AG04450 (cell line): ENCODE measurements at places on chromosomes 5 and 9.

- no peak for DNase-seq
Observed at GRCh38 chr5:98031926-98032325, 741.5 kb upstream of the RGMB start.

GRCh38 chr5:158456756-158457155 is 597.8 kb upstream of the CLINT1 start:
- peak; percentile 66 for DNase-seq

DNA sequence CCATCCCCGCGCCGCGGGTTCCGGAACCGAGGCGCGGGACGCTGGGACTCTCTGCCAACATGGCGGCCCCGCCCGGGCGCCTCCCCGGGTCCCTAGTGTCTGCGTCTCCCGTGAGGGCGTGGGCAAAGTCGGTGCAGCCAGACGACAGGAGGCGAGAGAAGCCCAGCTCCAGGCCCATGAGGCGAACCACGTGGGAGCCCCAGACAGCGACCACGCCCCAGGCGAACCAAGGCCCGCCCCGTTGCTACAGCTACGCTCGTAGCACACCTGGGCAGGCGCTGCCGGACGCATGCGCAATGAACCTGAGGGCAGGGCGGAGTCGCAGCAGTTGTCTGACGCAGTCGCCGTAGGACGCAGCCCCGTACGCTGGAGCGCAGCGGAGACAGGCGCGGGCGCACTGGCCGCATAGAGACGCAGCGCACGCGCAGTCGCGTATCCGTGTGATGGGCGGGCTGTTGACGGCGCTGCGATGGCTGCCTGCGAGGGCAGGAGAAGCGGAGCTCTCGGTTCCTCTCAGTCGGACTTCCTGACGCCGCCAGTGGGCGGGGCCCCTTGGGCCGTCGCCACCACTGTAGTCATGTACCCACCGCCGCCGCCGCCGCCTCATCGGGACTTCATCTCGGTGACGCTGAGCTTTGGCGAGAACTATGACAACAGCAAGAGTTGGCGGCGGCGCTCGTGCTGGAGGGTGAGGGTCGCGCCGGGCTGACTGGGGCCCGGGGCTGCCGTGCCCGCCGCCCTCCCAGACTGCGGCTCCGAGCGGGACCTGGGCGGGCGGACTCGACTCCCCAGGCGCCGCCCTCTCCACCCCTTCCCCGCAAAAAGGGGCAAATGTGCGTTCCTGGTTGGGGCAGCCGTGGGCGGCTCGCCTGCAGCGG is at the start of gene MAN1B1:
MAN1B1 (plus strand) TSS at position 455 of the 878 bp plus-strand sequence; CDS start at position 470, 15 bp downstream.
- peak; percentile 97 for DNase-seq

DNA sequence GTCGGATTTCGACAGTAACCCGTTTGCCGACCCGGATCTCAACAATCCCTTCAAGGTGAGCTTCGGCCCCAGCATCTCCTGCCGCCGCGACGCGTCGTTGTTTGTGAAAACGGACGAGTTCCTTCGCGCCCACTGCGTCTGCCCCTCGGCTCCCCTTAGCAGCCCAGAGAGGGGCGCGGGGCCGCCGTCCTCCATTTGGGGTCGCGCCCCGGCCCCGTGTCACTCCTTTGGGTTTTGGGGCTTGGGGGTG is 182 bp downstream of the SCAMP1 start:
- no peak for DNase-seq

DNA sequence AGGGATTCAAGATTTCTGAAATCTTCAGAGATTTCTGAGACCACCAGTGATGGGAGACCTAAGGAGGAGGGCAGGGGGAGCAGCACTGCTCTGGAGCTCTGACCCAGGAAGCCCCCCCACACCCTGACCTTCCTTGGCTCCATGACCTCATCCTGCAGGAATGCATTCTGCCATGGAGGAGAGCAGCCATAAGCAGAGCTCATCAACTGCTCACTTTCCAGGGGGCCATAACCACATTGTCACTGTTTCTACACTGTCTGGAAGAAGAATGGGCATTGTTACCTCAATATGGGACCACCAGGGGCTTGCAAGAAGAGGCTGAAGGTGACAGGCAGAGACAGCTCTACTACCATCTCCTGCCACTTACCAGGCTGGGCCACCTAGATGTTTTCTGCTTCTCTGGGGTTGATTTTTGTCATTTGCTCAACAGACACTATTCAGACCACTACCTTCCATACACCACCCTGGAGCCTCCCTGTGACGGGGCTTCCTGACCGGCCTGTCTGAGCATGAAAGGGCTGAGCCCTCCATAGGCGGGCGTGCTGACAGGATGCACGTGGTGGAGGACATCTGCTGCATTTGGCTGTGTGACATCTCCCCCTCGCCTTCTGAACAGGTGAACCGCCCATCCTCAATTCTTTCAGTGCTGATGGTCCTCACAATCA is 2.3 kb upstream of the TSC1 start:
- no peak for DNase-seq

- no peak for DNase-seq
Observed at GRCh38 chr5:106314221-106314824, 1356.4 kb downstream of the EFNA5 start.

DNA sequence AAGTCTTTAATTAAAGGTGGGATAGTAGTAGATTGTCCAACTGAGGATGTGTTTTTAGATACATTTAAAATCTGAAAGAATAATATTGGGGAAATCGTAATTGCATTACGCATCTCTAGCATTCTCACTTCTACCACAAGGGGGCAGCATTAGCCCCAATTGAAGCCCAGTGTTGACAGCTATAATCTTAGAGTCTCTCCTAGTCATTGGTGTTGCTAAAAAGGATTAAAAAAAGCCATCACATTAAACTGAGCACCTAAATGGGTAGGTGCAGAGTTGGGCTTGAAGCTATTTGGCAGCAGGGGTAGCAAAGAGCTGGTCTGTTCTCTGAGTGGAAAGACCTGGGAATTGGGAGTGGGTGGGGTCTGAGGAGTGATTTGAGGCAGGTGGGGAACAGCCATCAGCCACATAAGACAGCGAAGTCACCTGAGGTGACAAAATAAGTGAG is 177.2 kb downstream of the OSTF1 start:
- no peak for DNase-seq

GRCh38 chr5:117792476-117792875 is 1195.9 kb downstream of the DTWD2 start:
- DNase-seq: no peak

GRCh38 chr5:149679876-149680809 is 50.0 kb upstream of the PPARGC1B start:
- DNase-seq: no peak

DNA sequence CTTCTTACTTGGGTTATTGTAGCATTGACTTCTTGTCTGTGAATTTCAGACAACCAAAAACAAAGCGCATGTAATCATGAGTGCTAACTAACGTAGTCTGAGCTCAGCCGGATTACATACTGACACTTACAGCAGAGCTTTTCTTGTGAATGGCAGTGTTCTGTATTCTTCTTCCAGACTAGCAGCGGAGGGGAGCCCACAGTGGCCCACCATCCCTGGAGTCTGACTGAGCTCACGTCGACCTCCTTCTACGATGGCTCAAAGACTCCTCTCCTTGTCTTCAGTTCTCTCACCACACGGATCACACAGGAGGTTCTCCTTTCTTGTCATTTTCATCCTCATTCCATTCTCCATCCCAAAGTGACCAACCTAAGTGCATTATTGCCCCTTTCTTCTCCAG is 211.4 kb downstream of the CHSY3 start:
- no peak for DNase-seq

GRCh38 chr5:159877016-159877415 is 39.3 kb upstream of the ADRA1B start:
- DNase-seq: no peak

GRCh38 chr9:27766073-27766835 is 193.0 kb upstream of the C9orf72 start:
- no peak for DNase-seq

GRCh38 chr5:115544043-115544435 is 536 bp downstream of the FEM1C start:
- DNase-seq: no peak

DNA sequence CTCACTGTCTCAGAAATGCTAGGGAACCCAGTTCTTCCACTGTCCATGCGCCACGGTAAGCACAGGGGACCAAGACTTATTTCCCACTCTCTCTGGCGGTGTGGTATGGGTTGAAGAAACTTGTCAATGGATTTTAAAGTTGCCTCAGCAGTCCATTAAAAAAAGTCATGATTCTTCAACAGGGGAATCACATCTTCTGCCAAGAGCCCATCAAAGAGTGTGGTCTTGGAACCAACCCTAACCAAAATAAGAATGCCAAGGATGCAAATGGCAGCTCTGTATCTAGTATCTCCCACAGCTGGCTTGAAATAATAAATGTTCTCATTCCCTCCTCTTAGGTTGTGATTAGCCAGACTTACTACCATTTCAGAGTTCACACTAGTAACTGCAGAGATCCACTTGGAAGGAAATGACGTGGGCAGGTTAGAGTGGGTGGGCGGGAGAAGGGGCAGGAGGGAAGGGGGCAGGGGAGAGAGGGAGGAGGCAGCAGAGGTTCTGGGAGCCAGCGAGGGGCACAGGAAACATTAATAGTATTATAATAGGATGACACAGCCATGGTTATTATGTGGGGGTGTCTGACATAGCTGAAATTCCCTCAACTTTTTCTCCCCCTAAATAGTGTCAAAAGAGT is 17.6 kb downstream of the PTCH1 start:
- no peak for DNase-seq

DNA sequence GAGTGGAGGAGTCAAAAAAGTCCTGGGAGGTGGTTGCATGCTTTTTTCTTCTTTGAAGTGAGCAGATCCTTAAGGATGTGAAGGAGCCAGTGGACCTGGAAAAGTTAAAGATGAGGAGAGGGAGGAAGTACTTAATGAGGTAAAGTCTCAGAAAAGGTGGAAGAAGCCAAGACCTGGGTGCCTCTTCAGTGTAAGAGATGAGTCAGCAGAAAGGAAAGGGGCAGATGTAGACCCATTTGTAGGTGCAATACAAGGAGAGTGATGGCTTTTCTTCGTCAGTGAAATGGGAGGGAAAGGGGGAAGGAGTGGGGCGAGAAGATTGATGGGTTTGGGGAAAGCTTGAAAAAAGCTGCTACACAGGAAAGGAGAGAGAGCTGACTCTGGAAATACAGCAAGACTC is 82.9 kb downstream of the ANGPTL2 start:
- DNase-seq: no peak

- DNase-seq: no peak
Observed at GRCh38 chr9:72909428-72909827, 43.4 kb downstream of the ALDH1A1 start.

- DNase-seq: no peak
Observed at GRCh38 chr9:75993434-75993833, 103.0 kb downstream of the PCSK5 start.

- no peak for DNase-seq
Observed at GRCh38 chr9:114058688-114059046, 19.4 kb downstream of the AMBP start.

- DNase-seq: no peak
Observed at GRCh38 chr9:132514821-132515220, 67.6 kb upstream of the BARHL1 start.

GRCh38 chr5:66553368-66553912 is 42.8 kb upstream of the MAST4 start:
- no peak for DNase-seq

DNA sequence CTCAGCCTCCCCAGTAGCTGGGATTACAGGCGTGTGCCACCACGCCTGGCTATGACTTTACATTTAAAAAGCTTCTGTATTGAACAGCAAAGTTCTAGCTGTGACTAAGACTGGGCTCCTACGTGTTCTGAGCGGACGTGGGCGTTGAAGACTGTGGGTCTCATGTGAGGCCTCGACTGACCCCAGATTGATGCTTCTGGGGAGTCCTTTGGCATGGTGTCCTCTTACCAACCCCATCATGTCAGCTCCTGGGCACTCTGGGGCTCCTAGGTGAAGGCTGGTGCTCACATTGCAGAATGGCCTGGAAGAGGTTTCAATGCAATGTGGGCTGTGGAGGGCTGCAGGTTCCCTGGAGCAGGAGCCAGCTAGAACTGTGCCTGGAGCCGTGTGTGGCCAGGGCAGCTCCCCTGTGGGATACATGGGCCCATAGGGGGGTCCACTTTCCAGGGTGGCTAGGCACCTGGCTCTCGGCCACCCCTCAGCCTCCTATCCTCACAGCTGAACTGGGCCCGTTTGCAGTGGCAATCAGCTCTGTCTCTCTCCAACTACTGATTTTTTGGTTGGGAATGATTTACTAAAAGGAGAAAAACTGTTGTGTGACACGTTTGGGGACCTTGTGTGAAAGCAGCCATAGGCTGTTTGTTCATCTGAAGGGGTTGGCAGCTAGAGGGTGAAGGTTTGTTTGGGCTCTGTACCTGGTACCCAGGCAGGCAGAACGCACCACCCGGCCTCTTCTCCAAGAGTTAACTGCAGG is 29.7 kb downstream of the SLC25A25 start:
- DNase-seq: no peak

DNA sequence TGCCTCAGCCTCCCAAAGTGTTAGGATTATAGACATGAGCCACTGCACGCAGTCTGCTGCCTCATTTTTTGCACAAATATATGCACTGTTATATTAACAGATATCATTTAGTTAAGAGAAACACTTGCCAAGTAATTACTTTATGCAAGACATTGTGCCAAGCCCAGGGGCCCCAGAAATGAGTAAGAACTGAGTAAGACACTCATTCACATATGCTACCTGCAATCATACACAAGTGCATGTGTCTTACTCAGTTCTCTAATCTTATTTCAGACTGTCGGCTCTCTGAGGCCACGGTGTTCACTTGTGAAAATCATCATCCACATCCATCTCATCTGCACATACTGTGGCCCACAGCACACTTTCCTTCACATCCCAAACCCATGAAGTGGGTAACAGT is 16.0 kb downstream of the TRAF1 start:
- DNase-seq: no peak

GRCh38 chr5:90792725-90793124 is 234.1 kb downstream of the ADGRV1 start:
- no peak for DNase-seq

GRCh38 chr5:64214132-64214531 is 48.5 kb downstream of the RNF180 start:
- no peak for DNase-seq

- DNase-seq: no peak
Observed at GRCh38 chr5:76104027-76104426, 20.8 kb downstream of the SV2C start.

DNA sequence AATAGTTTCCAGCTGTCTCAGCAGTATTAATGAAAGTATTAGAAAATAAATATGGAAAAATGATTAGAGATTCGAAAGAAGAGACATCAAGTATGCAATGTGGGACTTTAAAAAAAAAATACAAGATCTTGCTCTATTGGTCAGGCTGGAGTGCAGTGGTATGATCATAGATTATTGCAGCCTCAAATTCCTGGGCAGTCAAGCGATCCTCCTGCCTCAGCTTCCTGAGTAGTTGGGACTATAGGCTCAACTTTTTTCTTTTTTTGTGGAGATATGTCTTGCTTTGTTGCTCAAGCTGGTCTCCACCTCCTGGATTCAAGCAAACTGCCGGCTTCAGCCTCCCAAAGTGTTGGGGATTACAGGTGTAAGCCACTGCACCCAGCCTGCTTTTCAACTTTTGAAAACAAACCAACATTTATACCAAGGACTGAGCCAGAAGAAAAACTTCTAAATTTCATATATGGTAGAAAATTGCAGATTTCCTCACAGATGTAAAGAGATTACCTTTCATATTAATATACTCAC is 323.1 kb downstream of the ADGRV1 start:
- DNase-seq: no peak
